ENCODE measurements at places on chromosomes 16 and 17.

- no peak for DNase-seq
Observed at GRCh38 chr17:54736573-54736972, 164.1 kb upstream of the TOM1L1 start.

DNA sequence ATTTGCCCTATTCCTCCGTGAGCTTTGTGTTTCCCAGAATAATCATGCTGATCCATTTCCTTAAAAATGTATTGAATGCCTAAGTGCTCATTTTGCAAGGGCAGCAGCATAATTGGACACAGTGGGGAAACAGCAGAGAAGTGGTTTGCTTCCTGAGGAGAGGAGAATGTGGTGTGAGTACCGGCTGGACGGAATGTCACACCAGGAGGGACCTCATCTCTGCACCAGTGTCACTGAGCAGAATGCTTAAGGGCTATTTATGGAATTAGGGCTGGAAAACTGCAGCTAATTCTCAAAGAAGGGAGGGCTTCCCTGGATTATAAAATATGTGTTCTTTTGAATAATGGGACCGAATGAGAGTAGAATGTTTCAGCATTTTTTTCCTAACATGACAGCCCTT is 1100.6 kb upstream of the RBFOX1 start:
- no peak for DNase-seq

DNA sequence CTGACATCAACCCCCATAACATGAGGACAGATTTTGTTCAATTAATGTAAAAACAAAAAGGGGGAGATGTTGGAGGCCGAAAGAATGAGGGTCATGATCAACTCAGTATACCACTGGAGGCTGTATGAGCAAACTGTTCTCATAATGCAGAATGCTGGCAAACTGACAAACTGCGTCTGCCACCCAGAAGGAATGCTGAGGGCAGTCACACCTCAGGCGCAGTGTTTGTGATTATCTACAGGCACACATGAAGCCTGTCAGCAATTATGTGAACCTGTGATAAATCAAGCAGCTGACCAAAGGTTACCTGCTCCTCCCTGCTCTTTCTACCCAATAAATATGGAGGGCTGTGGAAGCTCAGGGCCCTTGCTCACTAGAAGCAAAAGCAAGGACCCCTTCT is 27.3 kb downstream of the CD300LG start:
- DNase-seq = no peak

GRCh38 chr17:73231395-73231794 is 30.3 kb downstream of the CPSF4L start:
- no peak for DNase-seq

GRCh38 chr16:57349212-57350031 is 9.2 kb upstream of the CCL22 start:
- no peak for DNase-seq

GRCh38 chr17:22374741-22375140 is 682.4 kb downstream of the KCNJ18 start:
- no peak for DNase-seq

DNA sequence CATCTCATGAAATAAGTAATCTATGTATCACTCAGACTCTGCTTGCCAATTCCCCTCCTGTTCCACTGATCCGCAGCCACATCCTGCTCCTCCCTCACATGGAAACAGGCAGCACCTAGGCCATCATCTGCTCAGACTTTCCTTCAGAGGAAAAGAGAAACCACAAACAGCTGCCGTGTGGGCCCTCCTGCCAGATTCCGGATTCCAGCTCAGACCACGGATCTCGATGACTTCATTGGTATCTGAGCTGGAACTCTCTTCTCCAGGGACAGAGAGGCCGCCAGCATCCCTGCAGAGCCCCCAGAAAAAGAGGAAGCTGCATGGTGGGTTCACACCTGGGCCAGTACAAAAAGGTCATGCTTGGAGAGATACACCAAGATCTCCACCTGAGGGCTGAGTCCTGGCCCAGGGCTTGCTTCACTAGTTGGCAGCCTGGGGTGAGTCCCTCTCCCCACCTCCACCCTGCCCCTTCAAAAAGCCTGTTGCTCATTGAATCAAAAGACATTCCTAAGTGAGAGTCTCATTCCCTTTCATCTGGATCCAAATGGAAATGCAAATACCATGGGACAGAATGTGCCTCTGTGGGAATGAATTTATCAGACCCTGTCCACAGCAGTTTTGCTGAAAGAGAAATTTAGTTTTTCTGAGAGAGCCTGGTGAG is 47.2 kb downstream of the HOXB1 start:
- no peak for DNase-seq

GRCh38 chr17:34378664-34379101 is 15.7 kb upstream of the CCL1 start:
- DNase-seq = no peak

DNA sequence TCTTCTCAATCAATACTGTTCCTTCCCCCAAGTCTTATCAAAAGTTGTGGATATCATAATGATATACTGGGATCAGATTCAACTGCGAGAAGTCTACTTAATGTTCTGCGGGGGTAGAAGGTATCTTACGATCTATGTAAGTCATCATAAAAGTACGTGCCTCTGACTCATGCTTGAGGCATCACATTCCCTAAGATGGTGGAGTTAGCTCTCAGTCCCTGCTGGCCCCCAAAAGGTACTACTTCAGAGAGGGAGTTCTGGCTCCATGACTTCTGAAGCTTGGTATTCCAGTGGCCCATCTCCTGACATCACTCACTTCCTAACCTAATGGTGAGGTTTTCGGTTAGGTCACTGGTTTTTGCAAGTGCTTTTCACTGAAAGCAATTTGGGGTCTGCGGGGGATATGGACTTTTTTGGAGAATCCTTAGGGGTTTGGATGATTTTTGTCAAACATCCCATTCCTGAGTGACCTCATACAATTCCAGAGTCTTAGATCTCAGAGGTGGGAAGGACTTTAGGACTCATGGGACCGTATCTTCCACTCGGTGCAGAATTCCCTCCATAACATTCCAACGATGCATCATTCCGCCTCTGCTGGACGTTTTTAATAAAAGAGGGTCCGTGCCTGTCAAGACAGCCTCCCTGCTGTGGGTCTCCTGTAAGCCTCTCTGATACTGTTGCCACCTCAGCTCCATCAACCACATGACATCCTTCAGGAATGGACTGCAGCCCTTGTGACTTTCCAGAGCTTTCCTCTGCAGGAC is 74.3 kb downstream of the DYNLRB2 start:
- DNase-seq = no peak

DNA sequence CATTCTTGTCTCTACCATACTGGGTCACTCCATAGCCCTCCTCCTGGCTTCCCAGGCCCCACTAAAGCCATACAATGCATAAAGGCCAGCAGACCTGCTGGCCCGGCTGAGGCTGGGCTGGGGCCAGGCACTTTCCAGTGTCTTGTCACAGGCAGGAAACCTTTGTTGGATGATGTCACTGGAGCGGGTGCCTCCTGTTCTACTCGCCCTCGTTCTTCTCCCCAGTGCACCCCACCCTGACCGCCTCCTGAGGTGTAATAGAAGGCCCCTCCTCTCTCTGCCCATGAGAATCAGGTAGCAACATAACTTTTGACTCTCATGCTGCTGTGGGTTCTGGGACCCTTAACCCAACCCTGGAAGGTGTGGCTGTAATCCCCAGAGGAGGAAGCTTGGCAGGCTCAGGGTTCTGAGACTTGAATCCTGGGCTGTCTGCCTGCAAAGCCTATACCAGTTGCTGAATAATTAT is 54.2 kb upstream of the IL34 start:
- DNase-seq = no peak
